Left renal cortex interstitium (tissue), 4 donors: ENCODE measurements at places on chromosomes 6 and 20. TPM values are rescaled to one million over a fixed set of nuclear protein-coding genes. Genes with fewer than 3 reads are reported as not detected.

Gene TFEB
- polyA plus RNA-seq = 7.6 TPM

Gene PPIL6
- polyA plus RNA-seq = 15.4 TPM

Gene COL9A3
- 29.5 TPM for polyA plus RNA-seq

Gene SLC22A2
- polyA plus RNA-seq = 10.3 TPM

Gene UQCC2
- polyA plus RNA-seq = 55.9 TPM

Gene KHDC1
- 9.2 TPM for polyA plus RNA-seq

Gene PLA2G7
- polyA plus RNA-seq = 2.0 TPM

Gene KCNQ2
- 3.7 TPM for polyA plus RNA-seq

Gene EYA2
- 0.77 TPM for polyA plus RNA-seq

Gene BFSP1
- polyA plus RNA-seq = 3.3 TPM

DNA sequence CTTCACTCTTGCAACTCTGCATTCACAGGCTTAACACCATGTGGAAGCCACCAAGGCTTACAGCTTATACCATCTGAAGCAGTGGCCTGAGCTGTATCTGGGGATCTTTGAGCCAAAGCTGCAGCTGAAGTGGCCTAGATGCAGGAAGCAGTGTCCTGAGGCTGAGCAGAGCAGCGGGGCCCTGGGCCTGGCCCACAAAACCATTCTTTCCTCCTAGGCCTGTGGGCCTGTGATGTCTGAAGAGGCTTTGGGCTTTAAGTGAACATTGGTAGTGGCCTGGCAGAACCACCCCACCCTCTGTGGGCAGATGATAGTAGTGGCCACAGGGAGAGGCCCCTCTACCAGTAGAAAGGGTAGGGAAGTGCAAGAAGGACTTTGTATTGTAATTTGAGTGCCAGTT is 6.9 kb upstream of the PREP start:
- no peak for DNase-seq

DNA sequence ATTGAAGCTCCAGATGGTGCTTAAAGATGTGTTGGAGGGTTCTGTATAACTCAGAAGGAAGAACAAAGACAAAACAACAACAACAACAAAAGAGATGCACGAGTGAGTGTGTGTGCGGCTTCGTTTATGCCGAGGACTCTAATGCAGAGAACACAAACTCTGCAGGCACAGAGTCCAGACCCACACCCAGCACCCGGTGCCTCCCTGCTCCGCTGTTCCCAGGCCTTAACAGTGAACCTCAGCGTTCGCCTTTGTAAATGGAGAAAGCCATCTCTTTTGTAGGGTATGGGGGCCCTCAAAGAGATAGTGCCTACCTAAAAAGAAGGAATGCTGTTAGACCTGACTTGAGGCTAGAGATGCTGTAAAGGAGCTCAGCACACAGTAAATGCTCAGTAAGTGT is 243.3 kb downstream of the ERMARD start:
- no peak for DNase-seq

DNA sequence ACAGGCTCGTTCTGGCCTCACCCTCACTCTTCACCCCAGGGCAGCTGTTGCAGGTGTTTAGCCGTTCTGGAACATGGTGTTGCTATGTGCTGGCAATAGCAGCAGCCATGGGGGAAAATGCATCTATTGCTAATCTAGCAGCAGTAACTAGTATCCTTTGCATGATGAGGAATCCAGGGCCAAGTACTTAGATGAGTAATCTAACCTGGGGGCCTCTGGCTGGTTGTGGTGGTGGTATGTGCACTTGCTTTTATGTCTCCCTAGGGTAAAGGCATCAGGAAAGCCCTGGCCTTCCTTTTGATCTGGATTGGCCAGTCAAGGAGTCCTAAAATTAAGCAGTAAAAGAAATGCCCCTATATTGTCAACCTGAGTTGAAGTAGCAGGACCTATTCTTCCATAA is 594.5 kb upstream of the MAP3K7 start:
- DNase-seq = no peak

DNA sequence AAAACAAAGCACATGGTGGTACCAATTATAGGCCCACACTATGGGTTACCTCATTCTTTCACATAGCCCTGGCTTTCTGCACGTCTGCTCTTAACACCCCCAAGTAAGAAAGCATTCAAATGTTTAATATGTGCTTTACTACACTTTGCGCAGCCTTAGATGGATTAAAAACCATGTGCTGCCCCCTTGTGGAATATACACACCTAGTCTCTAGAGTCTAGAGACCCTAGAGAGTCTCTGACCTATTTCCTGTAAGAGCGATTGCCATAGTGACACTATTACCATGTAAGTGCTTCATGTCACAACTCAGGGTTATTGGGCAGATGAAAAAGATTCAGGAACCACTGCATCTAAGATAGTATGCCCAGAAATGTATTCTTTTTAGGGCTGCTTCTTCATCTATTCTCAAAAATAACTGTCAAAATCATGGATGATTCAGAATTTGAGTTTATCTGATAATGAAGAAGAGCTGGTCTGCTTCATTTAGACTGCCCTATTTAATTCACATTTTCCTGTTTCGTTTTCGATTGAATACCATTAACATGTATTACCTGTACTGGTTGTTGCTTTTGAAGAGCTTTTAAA is 186.3 kb downstream of the ADGB start:
- DNase-seq = no peak

DNA sequence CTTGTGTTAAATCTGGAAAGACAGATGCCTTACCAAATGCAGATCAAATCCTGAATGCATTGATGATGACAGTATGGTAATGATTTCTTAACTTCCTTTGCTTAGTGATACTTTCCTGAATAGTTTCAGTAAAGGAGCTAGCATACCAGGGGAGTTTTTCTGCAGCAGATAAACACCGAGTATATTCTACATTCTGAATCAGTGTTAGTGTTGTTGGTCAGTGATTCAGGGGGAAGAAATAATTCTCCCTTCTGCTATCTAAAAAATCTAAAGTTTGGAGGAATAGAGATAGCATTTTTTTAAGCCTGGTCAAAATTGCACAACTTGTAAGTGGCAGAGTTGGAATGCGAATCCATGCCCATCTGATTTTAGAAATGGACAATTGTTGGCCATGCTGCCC is 512.2 kb upstream of the MARCKS start:
- DNase-seq = no peak

DNA sequence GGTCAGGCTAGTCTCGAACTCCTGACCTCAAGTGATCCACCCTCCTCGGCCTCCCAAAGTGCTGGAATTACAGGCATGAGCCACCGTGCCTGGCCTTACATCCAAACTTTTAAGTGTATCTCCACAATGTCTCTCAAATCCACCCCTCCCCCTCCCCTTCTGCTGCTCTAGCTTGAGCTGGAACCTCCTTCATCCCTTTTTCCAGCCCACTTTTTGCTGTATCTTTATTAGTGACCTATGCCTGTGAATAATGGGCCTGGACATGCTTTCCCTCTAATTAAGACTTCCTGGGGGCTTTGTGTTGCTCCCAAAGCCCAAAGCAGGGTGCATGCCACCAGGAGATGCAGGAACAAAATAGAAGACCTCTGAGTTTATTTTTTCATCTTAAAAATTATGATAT is 26.1 kb downstream of the TNFAIP3 start:
- DNase-seq = no peak

GRCh38 chr6:51472745-51473487 is 614.5 kb downstream of the PKHD1 start:
- DNase-seq = no peak

DNA sequence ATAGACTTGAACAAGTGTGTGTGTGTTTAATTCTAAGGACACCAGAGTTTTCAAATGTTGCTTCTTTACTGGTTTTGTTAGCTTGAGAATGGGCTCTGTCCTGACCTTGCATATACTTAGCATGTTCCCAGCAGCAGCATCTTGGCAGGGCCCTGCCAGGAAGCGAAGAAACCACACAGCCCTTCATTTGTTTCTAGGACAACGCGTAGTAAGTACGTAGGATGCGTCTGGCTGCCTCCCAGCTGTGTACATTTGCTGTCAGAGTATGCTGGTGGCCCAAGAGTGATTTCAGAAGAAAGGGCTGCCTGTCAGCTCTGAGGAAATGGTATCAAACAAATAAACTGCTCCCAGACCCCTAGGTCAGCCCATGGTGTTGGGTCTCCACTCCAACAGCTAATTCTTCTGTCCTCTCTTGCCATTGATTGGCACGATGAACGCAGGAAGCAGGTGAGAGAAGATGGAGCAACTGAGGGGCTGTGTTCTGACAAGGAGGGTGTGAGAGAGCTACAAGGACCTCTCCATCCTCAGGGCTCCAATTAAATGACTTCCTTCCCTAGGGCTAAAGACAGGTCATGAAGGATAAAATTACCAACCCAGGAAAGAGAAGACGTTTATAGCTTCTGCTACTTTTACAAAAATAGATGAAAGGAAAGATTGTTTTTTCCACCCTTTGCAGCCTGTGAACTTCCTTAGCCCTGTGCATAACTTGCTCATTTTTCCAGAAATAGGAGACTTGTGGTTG is 55.9 kb upstream of the HDDC2 start:
- DNase-seq = no peak

DNA sequence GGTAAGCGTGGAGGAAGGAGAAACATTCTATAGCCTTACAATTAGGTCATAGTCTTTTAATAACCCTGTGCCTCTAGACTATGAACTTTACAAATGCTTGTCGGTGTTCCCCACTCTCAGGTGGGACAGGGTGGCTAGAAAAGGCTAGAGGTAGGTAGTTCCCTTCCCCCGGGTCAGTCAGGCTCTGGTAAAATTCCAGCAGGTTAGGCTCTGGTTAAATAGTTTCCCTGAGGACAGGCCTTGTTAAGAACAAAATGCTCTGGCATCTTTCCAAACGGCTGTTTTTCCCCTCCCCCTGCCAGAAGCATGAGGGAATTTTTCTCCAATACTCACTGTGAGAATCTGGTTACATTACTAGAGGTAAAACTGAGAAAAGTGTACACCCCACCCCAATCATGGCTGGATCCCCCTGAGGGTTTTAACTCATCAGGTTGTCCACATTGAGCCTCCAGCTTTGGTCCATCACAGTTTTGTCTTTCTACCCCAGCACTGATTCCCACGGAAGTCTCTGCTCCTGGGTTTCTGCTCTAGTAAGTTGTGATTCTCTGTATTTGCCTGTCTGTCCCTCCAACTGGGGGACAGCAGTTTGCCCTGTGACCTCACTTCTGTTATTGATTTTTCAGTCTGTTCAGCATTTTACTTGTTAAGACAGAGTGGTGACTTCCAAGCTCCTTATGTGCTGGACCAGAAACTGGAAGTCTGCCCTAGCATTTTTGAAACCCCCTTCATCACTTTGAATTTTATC is 84.7 kb upstream of the ADGRF1 start:
- no peak for DNase-seq

DNA sequence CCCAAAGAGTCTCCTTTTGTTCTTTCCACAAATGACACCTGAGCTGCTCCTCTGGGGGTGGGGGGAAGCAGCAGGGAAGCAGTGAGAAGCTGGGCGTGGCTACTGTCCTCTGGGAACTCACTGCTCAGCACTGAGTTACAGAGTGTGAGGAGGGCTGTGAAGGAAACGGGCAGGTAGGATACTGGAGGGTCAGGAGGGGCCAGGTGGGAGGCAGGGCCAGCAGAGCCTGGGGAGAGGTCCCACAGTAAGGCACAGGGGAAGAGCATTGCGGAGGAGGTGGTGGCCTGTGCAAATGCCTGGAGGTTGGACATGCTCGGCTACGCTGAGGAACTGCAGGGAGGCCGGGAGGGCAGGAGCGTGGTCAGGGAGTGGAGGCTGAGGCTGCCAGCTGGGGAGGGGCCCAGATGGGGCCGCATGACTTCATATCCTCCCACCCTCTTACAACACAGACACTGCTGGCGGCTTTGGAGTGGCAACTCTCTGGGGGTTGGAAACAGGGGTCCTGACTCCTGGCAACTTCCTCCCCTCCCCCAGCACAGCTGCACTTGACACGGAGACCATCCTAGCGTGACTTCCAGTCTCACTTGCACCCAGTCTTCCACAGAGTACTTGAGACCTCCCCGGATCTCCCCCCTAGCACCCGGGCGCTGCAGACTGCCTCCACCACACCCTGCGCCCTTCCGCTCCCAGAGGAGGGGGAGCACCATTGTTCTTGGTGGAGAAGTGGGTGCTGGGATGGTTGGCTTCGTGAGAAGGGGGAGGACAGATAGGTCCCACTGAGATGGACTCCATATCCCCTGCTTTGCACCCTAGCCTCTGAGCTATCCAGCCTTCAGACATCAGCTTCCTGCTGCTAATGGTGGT is 34.2 kb downstream of the RBM38 start:
- no peak for DNase-seq

DNA sequence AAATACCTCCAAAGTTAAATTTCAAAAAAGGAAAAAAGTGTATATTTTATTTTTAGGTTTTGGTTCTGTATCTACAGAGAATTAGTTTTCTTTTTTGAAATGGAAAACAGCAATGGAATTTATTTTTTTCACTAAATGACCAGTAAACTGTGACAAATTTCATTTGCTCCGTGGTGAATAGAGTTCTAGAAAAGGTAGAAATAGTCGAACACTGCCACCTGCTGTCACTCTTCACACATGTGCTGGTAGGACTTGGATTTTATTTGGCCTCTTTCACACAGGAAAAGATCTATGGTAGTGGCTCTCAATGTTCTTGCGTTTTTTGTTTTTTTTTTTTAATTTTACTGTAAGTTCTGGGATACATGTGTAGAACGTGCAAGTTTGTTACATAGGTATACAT is 312.5 kb downstream of the EYA4 start:
- DNase-seq = peak; percentile 32

DNA sequence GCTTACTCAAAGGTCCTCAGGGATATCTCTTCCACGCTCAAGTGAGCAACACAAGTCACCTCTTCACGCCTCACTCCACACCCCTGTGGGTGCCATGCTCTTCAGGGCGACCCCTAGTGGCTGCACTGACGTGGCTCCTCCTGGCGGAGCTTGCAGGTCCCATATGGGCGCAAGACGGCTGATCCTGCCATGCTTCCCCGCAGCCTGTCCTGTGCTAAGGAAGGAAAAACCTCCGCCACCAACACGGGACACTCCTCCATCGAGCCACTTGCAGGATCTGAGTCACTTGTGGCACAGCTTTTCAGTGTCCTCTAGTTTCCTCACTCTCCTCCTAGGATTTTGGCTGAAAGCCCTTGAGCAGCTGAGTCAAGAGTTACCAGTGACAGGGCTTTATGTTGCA is 90.7 kb downstream of the KHDC1L start:
- DNase-seq = no peak
